Stimulated activated CD4-positive, alpha-beta T cell treated with anti-CD3 and anti-CD28 coated beads, Interleukin-1b, Interleukin-23, amount 100 ng/mL, for 1 hour (primary cell): ENCODE measurements at places on chromosomes 13 and 19.

DNA sequence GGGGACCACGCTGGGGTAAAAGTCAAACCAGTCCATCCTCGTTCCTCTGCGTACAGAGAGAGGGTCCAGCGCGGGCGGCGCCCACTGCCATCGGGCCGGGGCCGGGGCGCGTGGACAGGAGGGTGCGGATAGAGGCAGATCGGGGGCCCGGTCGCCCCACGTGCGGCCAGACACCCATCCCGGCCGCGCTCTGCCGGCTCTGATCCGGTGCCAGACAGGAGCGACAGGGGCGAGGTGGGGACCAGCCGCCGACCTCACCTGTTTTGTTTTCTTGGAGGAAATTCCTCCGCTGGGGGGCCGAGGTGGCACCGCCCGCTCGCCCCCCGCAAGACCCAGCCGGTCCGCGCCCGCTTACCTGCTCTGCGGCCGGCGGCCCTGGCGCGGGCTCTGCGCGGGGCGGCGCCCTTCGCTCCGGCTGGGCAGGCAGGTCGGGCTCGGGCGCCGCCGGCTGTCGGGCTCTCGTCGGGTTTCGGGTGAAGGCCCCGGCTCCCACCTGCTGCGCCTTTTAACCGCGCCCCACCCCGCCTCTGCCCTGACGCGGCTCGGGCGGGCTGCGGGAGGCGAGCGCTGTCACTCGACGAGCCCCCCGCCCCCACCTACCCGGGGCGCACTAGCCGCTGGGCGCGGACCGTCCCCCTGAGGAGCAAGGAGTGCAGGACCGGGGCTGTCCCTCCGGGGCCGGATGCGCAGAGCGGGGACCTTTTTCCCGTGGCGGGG lies at the start of gene GJB6:
GJB6 (minus strand) TSS at position 481 of the 717 bp plus-strand sequence. CDS start 8,839 bp downstream, outside the sequence.
- no peak for DNase-seq

DNA sequence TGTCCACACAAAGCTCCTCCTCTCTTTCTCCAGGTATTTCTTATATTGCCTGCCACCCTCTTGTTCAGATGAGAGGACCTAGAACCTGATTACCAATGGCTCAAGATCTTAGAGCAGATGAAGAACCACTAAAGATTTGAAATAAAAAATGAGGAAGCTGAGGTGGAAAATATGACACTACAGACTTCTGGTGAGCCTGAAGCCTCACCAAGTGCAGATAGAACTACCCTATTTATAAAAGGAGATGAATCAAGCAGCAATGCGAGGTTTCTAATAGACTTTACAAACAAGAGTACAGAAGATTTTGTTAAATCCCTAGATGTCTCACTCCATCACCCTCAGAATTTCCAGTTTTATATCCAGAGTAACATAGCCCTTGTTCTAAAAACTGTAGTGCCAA lies 345.8 kb downstream of the TBC1D4 start:
- no peak for DNase-seq

DNA sequence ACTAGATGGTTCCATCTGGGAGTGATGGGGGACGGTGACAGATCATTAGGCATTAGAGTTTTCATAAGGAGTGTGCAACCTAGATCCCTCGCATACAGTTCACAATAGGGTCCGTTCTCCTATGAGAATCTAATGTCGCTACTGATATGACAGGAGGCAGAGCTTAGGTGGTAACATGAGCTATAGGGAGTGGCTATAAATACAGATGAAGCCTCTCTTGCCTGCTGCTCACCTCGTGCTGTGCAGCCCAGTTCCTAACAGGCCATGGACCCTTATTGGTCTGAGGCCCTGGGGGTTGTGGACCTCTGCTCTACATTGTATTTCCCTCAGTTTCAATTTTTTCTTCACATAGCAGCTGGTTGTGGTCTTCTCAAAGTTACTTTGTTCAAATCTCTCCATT lies 56.5 kb downstream of the CDK8 start:
- DNase-seq = no peak

GRCh38 chr13:110360598-110360997 lies 53.5 kb downstream of the COL4A2 start:
- DNase-seq = no peak

DNA sequence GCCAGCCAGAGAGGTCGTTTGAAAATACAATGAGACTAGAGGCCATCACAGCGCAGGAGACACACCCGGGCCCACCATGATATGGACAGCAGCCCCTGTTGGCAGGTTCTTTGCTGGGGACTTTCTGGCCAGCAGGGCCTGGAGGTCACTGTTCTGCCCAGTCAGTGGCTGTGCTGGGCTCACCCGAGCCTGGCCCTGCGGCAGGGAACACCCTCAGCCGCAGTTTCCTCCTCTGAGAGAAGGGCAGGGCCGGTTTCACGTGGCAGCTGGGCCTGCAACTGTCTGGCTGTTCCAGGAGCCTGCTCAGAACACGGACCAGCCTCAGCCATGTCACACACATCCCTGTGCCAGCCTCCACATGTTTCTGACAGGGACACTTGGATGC lies 39.4 kb downstream of the ADPRHL1 start:
- DNase-seq = no peak
